HTR-8/SVneo (cell line): ENCODE measurements at places on chromosomes 1 and 21.

DNA sequence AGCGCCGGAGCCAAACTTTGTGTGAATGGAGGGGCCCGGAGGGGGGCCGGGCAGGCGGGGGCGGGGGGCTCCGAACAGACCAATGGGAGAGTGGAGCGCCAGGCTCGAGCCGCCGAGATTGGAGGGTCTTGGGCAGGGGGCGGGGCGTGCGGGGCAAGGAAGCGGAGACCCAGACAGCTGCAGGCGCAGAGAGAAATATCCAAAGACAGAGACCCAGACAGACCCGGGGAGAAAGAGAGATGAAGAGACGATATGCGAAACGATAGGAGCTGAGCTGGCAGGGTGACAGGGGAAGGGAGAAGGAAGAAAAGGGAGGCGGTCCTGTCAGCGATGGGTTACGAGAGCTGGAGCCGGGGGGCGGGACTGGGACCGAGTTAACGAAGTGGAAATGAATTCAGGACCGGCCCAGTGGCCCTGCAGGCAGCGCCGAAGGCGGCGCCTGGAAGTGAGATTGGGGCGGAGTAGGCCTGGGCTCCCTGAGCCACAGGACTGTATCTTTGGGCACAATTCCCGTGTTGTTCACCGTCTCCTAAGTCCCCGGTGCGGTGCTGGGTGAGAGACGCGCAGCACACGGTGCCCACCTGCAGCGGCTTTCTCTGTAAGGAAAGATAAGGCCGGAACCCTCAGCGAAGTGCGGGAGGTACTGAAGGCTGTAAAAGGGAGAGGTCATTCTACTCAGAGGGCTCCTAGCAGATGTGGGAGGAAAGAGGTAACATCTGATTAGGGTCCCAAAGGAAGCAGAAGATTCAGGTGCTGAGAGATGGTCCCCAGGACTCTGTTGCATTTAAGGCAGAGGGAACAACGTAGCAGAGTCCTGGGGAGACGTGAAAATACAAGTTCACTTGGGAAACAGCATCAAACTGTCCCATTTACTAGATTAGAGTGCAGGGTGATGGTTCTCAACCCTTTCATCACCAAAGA, 543 bp upstream of the KCNJ10 start:
- DNase-seq = peak; percentile 78

DNA sequence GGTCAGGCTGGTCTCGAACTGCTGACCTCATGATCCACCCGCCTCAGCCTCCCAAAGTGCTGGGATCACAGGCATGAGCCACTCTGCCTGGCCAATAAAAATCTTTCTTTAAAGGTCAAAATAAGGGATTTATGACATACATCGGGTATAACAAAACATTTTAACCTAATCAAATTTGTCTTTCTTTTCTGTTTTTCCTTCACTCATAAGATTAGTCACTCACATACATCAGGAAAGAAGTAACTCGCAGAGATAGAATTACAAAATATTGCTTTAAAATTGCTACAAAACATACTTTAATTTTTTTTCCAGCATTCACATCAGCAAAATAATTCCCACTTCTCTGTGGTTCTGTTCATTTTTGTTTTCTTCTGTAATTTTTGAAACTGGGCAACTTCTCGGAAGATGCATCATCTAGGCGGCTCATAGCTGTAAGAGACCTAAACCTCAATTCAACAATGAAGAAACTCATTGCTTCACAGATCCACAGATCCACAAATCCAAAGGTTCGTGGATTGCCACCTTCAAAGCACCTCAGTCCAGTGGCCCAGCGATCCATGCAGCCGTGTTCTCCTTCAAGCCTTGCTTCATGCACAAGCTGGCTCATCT, 39.7 kb downstream of the NEK2 start:
- DNase-seq = no peak

GRCh38 chr1:78339490-78339889, 151.3 kb upstream of the PTGFR start:
- DNase-seq = no peak

- DNase-seq = peak; percentile 5
These were observed 26.2 kb downstream of the RSBN1 start for GRCh38 chr1:113786069-113786468.

GRCh38 chr1:17167041-17167785, 37.7 kb upstream of the PADI1 start:
- peak; percentile 46 for DNase-seq

GRCh38 chr1:165253818-165254254, 102.7 kb downstream of the LMX1A start:
- no peak for DNase-seq

- no peak for DNase-seq
These were observed 36.5 kb upstream of the KCND3 start for GRCh38 chr1:112026016-112026415.

DNA sequence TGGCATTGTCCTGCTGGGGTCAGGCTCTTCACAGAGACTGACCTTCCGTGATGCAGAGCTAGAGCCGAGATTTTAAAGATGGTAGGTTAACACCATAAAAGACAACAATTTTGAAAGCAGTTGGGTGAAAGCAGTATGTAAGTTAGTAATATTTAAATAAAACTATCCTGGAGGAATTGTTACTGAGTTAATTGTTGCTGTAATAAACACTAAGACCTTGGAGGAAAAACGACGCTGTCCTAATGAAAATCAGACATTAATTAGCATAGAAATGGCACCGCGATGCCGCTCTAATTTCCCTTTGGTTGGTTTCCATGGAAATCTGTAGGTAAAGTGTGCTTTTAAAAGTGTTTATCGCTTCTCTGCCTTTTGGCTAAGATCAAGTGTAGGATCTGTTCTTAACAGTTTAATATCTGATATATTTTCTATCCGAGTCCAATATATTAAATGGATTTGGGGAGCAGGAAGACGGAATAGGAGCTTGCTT, 745 bp upstream of the ANP32E start:
- DNase-seq = no peak

DNA sequence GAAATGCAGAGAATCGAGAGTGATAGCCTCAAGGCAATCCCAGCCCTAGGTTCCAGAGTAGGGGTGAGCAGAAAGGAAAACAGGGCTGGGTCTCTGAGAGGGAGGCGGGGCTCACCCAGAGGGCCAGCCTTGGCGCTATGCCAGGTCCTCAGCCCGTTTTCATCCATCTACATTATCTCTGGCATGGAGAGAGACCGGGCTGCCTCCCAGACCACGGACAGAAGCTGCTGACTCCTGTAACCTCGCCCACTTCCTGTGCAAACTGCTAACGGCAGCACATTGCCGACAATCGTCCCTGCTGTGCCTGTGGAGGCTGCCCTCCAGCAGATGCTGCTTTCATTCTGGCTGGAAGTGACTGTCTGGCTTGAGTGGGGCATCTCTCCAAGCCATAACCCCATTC, 569.1 kb downstream of the NPHP4 start:
- DNase-seq = no peak

DNA sequence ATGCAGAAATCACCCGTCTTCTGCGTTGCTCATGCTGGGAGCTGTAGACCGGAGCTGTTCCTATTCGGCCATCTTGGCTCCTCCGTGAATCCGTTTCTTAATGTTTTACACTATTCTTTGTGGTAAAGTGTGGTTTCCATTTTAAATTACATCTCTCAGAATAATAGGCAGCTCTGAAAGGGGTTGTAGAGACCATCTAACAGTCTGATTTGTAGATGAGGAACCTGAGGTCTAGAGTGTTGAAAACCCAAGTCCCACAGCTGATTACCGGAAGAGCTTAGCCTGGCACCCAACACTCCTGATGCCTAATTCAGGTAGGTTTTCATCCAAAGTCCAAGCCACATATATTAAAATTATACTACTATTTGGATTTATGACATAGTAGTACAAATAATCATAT, 144.0 kb downstream of the LEPR start:
- no peak for DNase-seq

DNA sequence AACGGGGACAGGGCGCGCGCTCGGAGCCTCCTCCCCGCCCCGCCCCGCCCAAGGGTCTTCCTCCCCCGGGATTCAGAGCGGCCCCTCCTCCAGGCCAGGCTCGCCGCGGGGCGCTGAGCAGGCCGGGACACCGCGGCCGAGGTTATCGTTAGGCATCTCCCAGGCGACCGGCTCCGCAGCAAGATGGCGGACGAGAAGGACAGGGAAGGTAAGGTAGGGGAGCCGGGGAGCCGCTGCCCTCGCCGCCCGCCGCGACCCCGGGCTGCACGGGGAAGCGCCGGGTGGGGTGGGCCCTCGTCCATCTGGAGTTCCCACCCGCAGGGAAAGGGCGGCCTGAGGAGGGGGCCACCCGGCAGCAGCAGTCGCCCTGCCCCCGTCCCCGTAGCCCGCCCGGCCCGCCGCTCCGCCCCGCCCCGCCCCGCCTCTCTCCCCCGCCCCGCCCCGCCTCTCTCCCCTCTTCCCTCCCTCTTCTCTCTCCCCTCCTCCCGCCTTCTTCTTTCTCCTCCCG, 105.9 kb upstream of the HNRNPU start:
- peak; percentile 71 for DNase-seq

DNA sequence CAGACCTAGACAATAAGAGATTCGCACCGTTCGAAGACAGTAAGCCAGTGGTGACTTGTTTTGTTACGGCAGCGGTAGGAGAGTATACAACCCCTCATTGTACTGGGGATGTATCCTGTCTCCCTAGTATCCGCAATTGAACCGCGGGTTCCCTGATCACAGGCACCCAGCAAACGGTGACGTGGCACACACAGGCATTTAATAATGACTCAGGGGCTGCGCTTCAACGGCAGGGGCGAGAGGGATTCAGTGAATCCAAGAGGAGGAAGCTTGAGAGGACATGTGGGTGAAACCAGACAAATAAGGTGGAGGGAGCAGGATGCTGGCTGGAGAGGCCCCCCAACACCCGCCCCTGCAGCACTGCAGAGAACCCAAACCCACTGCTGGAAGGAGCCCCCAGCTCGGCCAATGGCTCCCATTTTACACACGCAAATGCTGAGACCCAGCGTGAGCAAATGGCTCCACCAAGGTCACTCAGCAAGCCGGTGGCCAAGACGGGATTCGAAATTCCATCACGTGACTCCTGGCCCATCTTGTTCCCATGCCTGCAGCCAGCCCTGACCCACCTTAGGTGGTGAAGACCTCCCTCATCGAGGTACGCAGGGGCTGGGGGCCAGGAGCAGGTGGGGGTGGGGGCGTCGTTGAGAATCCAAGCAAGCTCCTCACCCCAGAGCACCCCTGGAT, 149.9 kb downstream of the SYF2 start:
- peak; percentile 15 for DNase-seq

- no peak for DNase-seq
These were observed 63.3 kb upstream of the ATP2B4 start for GRCh38 chr1:203563291-203563690.

- no peak for DNase-seq
These were observed 218.5 kb downstream of the NFIA start for GRCh38 chr1:61300899-61301298.

GRCh38 chr21:42768324-42769121, 110.8 kb downstream of the WDR4 start:
- DNase-seq = no peak

- DNase-seq = no peak
These were observed 37.5 kb downstream of the DPH5 start for GRCh38 chr1:100988121-100988520.

- no peak for DNase-seq
These were observed 17.6 kb downstream of the SHISA4 start for GRCh38 chr1:201906336-201906735.

GRCh38 chr1:205239078-205239477, 11.3 kb downstream of the TMCC2 start:
- no peak for DNase-seq

- peak; percentile 67 for DNase-seq
These were observed 15.5 kb downstream of the FMN2 start for GRCh38 chr1:240107058-240107684.

- DNase-seq = no peak
These were observed 67.9 kb upstream of the CNN3 start for GRCh38 chr1:94994805-94995204.

DNA sequence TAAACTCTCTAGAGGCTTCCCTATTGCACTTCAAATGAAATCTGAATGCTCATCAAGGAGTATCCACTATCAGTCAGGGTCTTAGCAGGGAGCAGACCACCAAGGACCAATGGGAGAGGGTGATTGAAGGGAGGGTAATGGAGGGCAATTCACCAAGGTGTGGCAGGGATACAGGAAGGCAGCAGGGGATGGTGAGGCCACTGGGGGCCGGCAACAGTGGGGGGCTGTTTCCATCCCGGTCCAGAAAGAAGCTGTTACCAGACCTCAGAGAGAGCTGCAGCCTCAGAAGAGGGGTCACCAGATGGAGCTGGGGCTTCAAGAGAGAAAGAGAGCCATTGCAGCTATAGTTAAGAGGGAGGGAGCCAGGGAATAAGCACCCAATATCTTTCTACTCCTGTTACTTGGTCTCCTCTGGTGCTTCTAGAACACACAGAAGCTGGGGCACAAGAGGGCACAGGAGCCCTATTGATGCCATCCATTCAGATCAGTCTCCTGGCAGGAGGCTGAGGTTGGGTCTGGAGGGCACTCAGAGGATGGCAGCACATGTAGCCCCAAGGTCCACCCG, 417.6 kb downstream of the PTPRU start:
- DNase-seq = no peak

- no peak for DNase-seq
These were observed 1.5 kb downstream of the QSOX1 start for GRCh38 chr1:180156201-180156600.

GRCh38 chr1:200081969-200082245, 54.4 kb downstream of the NR5A2 start:
- no peak for DNase-seq

- no peak for DNase-seq
These were observed at the start of gene TNFSF18 for GRCh38 chr1:173050865-173051264. TSS of gene TNFSF18 (minus strand) at chr1:173050941. CDS start at chr1:173050896, 45 bp downstream.

GRCh38 chr1:152392909-152393308, 21.2 kb downstream of the CRNN start:
- no peak for DNase-seq

- peak; percentile 5 for DNase-seq
These were observed 979 bp downstream of the PIGM start for GRCh38 chr1:160030657-160031364.

DNA sequence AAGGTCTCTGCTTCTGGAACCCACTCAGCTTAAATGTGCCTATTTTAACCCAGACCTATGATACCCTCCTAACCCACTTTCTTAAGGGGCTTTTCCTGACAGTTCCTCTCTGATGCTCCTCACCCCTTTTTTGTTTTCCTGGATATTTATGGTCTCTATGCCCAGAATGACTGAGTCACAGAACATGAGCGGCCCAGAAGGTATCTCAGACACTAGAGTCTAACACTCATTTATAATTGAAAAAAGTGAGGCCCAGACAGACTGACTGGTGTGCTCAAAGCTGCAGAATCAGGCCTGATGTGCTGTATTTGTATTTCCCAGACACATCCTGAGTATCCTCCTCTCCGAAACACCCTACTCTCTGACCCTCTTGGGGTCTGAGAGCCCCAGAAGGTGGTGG, 44.0 kb downstream of the LRRC71 start:
- DNase-seq = no peak

DNA sequence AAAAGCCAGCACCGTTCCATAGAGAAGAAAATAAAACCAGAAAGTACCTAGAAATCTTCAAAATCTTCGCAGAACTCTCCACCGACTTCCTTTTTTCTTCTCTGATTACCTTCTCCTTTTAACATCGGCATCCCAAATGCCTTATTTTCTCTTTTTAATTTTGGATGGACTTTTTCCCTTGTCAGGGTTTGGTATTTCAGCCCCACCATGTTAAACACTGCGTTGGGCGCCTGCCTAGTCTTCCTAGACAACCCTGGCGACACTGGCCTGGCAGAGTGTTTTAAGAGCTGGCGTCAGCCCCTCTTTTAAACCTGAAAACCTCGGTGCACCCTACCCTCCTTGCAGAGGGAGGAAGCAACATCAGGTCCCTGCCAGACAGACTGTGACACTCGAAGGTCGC, 66.0 kb upstream of the EFHD2 start:
- DNase-seq = no peak

- no peak for DNase-seq
These were observed 17.3 kb downstream of the CSF1 start for GRCh38 chr1:109927911-109928321.

GRCh38 chr1:163027610-163028009, 41.6 kb upstream of the RGS4 start:
- DNase-seq = no peak
